HFFc6 (cell line): ENCODE measurements at places on chromosomes 2 and 18.

- DNase-seq: no peak
Measured at GRCh38 chr2:59012971-59013370, 771.8 kb upstream of the FANCL start.

GRCh38 chr2:5693287-5694201, 1.4 kb downstream of the SOX11 start:
- DNase-seq: no peak

GRCh38 chr2:51711766-51712165, 679.8 kb upstream of the NRXN1 start:
- no peak for DNase-seq

- no peak for DNase-seq
Measured at GRCh38 chr18:39366656-39367055, 1801.1 kb upstream of the CELF4 start.

DNA sequence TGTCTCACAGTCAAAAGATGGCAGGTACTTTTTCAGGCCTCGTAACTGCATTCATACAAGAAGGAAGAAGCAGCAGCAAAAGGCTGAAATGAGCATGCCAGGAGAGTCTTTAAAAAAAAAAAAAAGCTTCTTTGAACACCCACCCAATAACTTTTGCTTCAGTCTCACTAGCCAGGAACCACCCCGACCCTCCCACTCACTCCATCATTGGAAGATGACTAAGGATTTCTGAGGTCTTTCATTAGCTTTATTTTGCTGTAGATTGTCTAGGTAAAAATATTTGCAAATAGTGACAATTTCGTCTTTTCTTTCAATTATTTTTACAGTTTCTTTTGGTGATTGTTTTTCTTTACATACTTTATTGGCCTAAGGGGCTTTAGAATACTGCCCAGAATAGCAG, 37.9 kb downstream of the RBBP8 start:
- DNase-seq: no peak

GRCh38 chr2:127591221-127591923, 54.6 kb upstream of the GPR17 start:
- peak; percentile 26 for DNase-seq

DNA sequence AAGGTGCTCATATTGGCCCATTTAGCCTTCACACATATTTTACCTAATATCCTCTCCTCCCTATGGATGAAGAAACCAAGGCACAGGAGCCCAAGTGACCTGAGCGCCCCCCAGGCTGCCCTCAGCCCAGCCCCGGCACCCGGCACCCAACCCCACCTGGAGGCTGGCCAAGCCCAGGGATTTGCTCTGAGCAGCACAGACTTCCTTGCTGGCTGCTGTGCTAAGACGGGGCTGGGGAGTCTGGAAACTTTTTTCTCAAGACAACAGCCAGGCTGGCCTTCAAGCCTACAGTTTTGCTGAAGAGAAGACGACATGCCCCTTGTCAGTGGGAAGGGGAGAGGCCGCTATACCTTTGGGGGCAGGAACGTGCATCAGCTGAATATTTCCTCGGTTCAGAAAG, 52.7 kb upstream of the LAMA1 start:
- DNase-seq: no peak

- no peak for DNase-seq
Measured at GRCh38 chr2:61045226-61045625, 20.4 kb upstream of the SANBR start.

- no peak for DNase-seq
Measured at GRCh38 chr2:8116661-8117060, 565.2 kb upstream of the ID2 start.

DNA sequence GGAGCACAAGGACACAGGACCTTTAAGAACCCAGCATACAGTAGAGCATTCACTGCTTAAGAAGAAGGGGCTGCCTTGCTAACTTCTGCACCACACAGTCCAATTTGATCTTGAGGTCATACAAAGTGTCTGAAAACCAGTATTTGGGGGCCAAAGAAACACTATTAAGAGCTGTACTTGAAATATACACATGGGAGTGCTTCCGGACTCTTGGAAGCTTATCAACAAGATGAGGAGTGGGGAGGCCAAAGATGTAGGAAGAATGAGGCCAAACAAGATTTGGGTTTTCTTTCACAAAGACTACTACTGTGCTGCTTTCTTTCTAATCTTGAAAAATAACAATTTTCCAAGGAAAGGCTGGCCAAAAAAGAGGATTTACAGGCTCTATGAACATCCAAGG, 24.8 kb upstream of the MALL start:
- no peak for DNase-seq

GRCh38 chr18:69257861-69258458, 142.7 kb upstream of the DOK6 start:
- DNase-seq: no peak

DNA sequence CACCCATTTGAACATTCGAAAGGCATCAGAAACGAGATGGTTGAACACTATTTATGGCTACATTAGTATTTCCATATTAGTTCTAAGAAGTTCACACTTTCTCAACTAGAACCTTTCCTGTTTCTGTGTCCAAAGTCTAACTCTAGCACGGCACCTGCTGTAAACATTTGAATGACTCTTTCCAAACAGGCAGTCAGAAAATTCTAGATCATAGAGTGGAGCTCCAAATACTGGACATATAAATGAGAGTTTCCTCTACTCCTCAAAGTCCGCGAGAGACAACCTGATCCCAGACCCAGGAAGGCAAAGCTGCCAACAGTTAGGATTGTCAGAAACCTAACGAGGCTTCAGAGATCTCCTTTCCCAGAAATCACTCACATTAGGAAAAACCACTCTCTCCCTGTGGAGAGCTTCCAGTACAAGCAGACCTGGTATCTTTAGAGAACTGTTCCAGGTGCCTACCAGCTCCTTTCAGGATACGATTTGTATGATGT, 10.6 kb downstream of the RND3 start:
- no peak for DNase-seq

DNA sequence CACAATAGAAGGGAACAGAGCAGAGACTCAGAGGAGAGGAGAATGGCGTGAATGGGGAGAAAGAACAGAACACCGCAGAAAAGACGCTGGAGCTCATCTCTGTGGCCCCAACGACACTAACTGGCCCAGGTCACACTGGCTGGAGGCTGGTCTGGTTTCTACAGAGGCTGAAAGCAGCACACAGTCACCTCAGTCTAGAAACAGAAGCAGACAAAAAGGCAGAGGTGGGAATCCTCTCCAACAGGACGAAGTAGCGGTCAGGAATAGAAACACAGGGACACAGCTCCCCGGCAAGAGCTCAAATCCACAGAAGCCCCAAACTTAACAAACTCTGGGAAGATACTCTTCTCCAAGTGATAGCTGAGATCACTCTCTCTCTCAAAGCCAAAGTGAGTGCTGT, 9.2 kb downstream of the SLC66A2 start:
- no peak for DNase-seq

DNA sequence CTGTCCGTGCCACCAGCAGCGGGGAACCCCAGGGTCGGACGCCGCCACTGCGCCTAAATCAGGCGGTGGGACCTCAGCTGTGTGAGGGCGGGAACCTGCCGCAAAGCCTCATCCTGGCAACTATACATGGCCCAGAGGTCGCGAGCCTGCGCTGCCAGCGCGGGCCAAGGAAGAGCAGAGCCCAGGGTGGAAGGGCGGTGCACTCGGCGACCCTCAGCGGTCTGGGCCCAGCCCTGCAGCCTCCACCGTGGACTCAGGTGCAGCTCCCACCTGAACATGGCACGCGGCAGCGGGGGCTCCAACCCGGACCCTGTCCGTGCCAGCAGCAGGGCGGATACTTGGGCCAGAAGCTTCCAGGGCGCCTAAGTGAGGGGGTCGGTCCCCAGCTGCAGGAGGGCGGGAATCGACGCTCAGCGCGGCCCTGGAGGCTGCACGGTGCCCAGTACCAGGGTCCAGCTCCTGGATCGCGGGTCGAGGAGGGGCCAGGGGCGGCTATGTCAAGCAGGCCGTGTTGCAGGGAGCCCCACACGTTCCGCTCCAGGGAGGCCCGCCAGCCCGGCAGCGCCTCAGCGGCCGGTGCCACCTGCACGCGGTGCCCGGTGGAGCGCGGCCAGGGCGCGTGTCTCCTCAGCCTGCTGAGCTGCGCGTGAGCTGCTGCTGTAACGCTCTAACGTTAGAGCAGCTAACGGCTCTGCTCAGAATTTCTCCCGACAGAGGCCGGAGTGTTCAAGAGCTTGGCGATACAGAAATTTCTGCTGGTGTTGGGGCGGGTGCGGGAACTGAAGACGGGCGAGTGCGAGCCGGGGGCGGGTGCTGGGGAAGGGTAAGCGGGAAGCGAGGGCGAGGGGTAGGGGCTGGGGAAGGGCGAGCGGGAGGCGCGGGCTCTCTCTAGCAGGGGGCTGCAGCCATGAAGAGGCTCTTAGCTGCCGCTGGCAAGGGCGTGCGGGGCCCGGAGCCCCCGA, at the start of gene ANKRD30B:
Gene ANKRD30B, plus strand, starts transcription at position 660 of the 962 bp plus-strand sequence. Its CDS starts 248 bp downstream, at position 908.
- DNase-seq: no peak

DNA sequence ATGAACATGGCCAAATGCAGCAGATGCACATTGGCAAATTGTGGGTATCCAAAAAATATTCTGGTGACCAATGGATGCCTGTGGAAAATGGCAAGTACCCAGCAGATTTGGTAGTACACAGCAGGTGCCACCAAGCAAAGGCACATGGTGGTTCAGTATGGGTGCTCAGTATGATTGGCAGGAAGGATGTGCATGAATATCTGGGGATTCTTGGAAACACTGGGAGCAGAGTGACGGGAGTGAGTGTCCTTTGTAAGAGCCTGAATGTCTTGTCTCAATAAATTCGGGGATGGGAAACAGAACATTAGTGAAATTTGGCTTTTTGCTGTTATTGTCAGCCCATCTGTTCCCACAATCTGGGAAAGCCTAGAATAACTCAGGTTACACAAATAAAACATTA, 36.8 kb upstream of the ACADL start:
- DNase-seq: no peak

GRCh38 chr18:24545651-24546050, 85.2 kb downstream of the HRH4 start:
- no peak for DNase-seq

GRCh38 chr2:205865056-205865455, 182.8 kb downstream of the NRP2 start:
- DNase-seq: no peak

DNA sequence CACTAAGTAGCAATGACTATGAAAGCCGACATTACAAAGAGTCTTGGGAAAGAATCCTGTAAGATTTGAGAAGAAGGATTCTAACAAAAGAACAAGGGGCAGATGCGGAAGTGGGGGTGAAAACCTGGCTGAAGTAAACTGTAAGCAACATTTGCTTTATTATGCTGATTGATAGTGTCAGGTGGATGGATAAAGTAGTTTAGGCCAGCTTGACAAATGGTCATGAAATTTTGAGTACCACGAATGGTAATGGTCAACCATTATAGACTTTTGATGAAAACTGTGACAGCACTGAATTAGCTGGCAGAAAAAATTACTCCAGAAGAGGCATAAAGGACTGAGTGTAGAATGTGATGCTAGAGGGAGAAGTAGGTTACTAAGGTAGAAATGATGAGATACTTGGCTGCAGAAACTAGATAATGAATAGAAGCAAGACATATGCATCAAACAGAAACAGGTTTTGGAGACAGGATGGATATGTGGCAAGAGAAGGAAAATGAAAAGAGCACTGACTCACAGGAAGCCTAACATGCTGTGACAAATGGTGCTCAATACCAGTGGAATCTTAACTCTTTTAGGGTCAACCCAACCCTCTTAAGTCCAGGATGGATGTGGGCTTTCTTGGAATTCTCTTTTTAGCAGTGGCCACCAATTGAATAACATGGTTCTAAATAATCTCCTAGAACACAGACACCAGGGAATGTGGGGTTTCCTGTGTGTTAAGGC, 6.8 kb downstream of the THUMPD2 start:
- DNase-seq: peak; percentile 36

GRCh38 chr2:71926089-71926447, 221.6 kb downstream of the CYP26B1 start:
- no peak for DNase-seq

DNA sequence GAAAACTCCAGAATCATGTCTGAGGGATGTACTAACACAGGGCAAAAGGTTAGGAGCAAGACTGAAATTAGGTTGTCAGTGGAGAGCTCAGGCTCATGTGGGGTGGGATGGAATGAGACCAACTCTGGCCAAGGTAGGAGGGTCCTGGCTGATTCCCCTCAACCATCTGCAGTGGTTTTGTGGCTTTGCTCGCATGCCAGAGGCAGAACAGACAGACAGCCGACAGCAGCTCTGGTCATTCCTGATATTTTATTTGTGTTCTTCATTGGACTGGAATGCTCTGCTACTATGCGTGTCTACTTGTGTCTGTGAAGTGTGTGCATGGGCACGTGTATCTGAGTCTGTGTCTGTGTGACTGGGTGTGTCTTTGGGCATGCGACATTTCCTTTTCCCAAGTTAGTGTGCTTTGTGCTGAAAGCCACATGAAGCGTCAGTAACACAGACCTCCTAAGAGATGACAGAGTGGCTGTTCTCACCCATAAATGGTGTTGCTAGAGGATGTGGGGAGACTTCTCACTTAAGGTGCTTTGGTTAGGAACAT, 239.5 kb downstream of the CNTNAP5 start:
- DNase-seq: no peak

DNA sequence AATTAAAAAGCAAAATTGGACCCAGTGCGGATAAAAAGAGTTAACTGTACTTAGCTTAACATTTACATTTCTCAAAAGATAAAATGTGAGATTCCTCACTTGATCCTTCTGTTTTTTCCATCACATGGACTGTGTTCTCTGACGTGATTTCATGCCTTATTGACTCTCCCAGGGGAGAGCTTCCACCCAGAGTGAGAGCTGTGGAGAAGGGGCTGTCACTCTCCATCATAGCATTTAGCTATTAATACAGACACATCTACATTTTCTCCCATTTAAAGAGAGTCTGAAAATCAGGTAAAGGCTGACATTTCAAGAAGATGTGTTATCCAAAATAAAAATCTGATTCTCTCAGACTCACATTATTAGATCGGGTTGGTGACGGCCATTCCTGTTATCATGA, 493.8 kb downstream of the FBXO15 start:
- DNase-seq: no peak

- no peak for DNase-seq
Measured at GRCh38 chr2:71410696-71411095, 42.7 kb upstream of the DYSF start.

DNA sequence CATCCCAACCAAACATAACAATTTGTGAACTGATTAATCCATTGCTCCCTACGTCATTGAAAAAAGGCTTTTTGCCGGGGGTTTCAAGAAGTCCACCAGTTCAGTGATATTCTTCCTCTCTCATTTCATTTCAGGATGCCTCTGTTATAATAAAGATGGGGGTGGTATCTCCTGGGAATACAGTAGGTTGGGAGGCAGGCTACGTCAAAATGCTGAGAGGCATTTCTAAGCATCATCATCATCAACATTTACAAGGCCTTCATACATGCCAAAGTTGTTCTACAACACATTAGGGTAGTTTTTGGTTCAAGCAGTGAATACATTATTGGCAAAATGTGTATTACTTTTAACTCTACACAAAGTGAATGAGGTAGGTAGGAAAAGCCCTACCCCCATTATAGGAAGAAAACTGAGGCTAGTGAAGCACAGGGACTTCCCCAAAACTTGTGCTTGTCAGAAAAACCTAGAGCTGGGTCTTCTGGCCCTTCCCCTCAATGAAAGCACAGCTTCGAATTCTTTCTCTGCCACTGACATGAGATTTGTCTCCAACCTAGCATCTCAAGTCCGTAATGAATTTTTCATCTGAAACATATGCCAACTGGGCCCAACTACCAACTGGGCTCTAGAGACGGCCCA, 11.3 kb downstream of the OSR1 start:
- no peak for DNase-seq

- no peak for DNase-seq
Measured at GRCh38 chr2:28405537-28405936, 12.9 kb downstream of the FOSL2 start.

GRCh38 chr2:111186121-111186715, 65.5 kb downstream of the BCL2L11 start:
- no peak for DNase-seq
